ENCODE measurements at places on chromosomes 4 and X.

GRCh38 chr4:86496094-86497080 lies 97.7 kb upstream of the PTPN13 start:
- DNase-seq: no peak

GRCh38 chr4:82528074-82528473 lies 33.7 kb downstream of the TMEM150C start:
- no peak for DNase-seq

DNA sequence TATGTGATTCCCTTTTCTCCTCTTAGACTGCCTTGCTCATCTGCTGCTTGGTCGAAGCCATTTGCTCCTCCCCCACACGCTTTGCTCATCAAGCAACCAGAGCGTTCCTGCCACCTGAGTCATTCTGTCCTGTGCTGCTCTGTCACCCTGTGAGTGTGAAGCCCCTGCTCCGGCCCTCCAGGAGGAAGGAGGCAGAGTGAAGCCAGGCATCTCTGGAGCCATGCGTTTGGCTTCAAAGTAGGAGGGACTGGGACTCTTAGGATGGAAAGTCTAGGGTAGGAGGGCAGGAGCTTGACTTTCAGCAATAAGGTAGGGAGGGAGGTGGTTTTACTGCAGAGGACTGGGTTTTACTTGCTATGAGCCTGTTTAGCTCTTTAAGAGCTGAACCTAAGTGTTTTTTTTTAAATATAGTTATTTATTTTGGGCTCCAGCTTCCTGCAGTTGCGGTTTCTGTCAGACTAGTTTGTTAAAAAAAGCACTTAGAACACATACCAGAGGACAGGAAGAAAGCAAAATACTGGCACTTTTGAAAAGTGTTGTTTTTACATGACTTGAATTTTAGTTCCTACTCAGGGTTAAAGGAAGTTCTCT lies 63.6 kb downstream of the SPINK2 start:
- DNase-seq: no peak

GRCh38 chrX:103573202-103573601 lies 12.1 kb upstream of the TCEAL4 start:
- DNase-seq: no peak

GRCh38 chr4:132540268-132540667 lies 608.8 kb upstream of the PCDH10 start:
- no peak for DNase-seq

GRCh38 chr4:23237771-23238170 lies 545.0 kb downstream of the GBA3 start:
- no peak for DNase-seq

- DNase-seq: no peak
Measured at GRCh38 chr4:18937746-18938145, 916.2 kb upstream of the LCORL start.

- DNase-seq: no peak
Measured at GRCh38 chrX:142089193-142089592, 115.9 kb downstream of the MAGEC2 start.

Measured in right renal cortex interstitium (tissue), 3 donors.